Thymus (tissue), 14 donors: ENCODE measurements at places on chromosomes 6 and 20. TPM values are rescaled to one million over a fixed set of nuclear protein-coding genes. Genes with fewer than 3 reads are reported as not detected.

TMX4 gene
- total RNA-seq: 12.8 TPM

PAK5 gene
- total RNA-seq: 0.19 TPM

UBE2J1 gene
- total RNA-seq: 45.7 TPM

DZANK1 gene
- total RNA-seq: 1.0 TPM

PACRG gene
- total RNA-seq: 0.42 TPM

PSMB8 gene
- 162 TPM for total RNA-seq

GGTLC1 gene
- total RNA-seq: not detected

COX4I2 gene
- 4.1 TPM for total RNA-seq

RBBP9 gene
- 12.7 TPM for total RNA-seq

SEMG2 gene
- total RNA-seq: 0.09 TPM

IL20RA gene
- total RNA-seq: 2.6 TPM

SLC17A2 gene
- total RNA-seq: 0.05 TPM

SRSF6 gene
- 88.2 TPM for total RNA-seq
